ENCODE measurements at places on chromosomes 6 and 20.

- DNase-seq = no peak
Measured at GRCh38 chr6:54609981-54610380, 236.6 kb upstream of the FAM83B start.

GRCh38 chr20:35849706-35850105 is 77.9 kb downstream of the PHF20 start:
- no peak for DNase-seq

- no peak for DNase-seq
Measured at GRCh38 chr20:21767739-21768223, 62.3 kb downstream of the PAX1 start.

- no peak for DNase-seq
Measured at GRCh38 chr6:126337323-126337722, 2.6 kb upstream of the CENPW start.

GRCh38 chr6:21731411-21732031 is 138.0 kb downstream of the SOX4 start:
- DNase-seq = no peak

DNA sequence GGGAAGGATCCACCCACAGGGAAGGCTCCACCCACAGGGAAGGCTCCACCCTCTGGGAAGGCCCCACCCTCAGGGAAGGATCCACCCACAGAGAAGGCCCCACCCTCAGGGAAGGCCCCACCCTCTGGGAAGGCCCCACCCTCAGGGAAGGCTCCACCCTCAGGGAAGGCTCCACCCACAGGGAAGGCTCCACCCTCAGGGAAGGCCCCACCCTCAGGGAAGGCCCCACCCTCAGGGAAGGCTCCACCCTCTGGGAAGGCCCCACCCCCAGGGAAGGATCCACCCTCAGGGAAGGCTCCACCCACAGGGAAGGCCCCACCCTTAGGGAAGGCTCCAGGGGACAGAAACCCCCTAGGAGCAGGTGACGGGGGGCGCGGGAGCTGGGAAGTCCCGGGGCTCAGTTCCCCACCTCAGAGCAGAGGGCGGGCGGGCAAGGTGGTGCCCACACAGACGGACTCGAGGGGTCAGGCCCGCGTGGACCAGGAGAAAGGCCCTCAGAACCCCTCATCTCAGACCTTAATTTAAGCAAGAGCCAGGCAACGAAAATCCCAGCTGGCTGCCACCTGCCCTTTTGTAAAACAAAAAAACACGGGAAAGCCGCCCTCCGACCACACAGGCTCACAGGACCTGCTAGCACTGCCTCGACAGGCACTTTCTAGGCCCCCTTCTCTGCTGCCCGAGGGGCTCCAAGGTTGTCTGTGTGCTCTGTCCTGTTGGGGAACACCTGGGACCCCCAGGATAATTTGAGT is 39.7 kb downstream of the KCNQ2 start:
- no peak for DNase-seq

GRCh38 chr6:167979436-167980139 is 17.9 kb upstream of the KIF25 start:
- no peak for DNase-seq

DNA sequence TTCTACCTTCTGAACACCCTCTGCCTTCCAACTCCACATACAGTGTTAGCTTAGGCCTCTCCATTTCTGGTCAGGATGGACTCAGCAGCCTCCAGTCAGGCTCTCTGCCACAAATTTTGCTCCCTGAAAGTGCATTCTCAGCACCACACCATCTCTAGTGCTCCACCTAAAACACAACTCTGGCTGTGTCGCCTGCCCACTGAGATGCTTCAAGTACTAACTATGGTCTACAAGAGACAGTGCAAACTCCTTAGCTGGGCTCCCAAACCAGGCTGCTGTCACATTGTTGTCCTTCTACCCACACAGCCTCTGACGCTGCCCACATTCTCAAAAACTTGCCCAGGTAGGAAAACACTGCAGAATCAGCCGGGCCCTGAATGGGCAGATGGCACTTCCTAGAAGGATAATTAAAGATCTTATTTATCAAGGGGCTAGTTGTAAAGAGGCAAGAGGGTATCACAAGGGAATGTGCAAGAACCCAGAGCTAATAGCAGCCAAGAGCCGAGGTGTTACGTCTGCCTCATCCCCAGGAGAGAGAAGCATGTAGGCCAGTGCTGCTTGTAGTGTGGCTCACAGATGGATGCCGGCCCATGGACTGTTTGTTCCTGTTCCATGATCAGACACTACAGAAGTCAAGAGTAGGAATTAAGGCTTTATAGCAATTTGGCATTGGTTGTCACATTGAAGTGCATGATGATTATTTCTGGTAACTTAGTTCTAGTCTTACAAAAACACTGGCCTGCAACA is 189.7 kb downstream of the LRFN2 start:
- no peak for DNase-seq

DNA sequence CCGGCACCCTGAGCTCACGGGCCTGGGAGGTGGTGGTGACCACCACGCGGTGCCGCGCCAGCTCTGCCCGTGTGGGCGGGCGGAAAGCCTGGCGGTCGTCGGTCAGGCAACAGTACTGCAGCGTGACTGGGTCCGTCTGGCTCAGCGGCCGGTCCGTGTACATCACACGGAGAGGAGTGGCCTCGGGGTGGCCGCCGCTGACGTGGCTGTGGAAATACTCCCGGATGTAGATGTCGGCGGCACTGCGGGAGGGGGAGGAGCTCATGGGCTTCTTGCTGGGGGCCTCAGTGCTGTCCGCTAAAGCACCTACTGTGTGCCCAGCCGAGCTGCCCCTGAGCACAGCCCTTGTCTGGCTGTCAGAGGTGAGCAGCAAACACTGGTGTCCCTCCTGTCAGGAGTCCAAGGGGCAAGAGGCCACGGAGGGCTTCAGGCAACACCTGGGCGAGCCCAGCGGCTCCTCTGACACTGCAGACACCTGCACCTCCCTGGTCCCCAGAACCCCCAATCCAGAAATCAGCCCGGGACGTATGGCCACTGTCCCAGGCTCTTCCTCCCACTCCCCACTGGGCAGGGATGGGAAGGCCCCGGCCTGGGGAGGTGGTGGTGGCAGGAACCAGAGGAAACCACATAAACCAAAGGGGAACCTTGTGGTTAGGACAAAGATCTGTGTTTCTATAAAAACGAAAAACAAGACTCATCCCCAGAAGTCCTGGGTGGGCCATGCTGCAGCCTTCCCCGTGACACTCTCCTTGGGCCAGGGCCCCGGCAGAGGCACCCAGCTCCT is 6.5 kb downstream of the HELZ2 start:
- DNase-seq = no peak

- DNase-seq = no peak
Measured at GRCh38 chr6:56708810-56709597, 66.3 kb upstream of the DST start.

DNA sequence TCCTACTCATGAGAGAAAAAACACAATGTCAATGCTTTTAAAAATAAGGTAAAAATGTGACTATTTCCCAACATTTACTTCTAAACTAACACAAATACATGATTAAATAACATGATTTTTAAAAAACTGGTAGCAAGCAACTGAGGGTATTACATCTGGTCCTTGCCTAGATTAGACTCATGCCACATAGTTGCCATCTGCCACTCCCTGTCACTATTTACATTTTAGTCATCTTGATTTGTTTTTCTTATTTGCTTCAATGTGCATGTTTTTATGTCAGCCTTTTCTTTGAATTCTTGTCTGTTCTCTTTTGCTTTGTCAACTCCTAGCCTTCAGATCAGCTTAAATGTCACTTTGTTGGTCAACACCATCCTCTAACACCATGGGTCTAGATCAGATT is 207.0 kb upstream of the SIM1 start:
- no peak for DNase-seq

DNA sequence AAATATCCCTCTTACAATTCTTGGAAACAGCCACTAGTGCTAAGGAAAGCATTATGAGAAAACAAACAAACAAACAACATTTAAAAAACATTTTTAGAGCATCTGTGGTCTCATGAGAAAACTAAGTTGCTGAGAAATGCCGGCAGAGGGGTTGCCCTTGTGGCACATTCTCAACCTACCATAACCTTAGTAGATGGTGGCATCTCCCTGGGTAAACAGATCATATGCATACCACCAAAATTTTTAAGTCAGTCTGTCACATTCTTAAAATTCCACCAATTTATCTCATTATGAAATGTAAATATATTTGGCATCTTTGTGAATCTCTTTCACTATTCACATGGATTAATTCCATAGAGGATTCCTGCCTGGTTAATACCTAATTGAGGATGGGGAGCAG is 575.7 kb upstream of the MARCKS start:
- no peak for DNase-seq

DNA sequence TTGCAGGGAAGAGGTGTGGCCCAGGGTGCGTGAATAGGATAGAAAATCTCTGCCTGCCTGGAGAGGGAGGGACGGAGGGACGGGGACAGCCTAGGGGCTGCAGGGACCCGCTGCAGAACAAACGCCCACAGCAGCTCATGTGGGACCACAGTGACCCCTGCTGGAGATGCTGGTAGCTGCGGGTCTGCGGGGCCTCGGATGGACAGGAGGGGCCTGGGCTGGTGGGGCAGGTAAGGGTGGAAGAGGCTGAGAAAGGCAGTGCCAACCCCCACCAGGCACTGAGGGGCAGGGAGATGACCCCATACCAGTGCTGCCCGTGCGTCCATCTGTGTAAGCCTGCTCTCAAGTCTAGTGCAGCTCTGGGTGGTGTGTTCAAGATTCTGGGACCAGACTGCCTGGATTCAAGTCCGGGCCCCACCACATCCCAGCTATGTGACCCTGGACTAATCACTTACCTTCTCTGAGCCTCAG is 39.4 kb downstream of the KIAA1755 start:
- no peak for DNase-seq

GRCh38 chr6:170279977-170280688 is 10.7 kb downstream of the DLL1 start:
- no peak for DNase-seq

DNA sequence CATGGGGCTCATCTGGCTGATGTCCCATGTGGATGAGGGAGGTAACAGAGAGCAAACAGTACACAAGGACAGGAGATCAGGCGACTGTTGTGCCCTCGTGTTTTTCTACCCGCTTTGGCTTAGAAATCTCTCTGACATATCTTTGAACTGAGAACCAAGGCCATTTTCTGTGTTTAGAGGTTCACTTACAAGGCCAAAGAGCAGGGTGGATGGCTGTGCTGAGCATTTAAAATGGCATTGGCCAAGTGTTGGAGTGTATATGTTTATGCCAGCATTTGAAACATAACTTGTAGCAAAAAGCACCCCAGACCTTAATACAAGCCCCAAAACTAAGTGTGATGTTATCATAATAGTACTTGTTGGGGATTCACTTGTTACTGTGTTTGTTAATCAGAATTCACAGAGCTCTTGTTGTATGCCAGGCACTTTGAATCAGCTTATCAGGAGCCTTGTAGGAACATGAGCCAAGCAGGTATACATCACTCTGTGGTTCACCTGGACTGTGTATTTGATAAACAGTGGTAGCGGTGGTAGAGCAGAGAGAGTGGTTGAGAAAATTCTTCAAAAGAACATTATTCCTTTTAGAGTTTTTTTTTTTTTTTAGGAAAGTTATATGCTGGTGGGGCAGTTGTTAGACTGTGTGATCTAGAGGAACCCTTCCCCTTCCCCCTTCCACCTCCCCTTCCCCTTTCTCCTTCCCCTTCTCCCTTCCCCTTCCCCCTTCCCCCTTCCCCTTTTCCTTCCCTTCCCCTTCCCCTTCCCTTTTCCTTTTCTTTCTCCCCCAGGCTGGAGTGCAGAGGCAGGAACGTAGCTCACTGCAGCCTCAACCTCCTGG is 71.3 kb downstream of the ATRN start:
- DNase-seq = no peak

GRCh38 chr6:43915208-43915869 is 145.3 kb downstream of the VEGFA start:
- no peak for DNase-seq

- no peak for DNase-seq
Measured at GRCh38 chr6:15441981-15442380, 196.1 kb downstream of the JARID2 start.

DNA sequence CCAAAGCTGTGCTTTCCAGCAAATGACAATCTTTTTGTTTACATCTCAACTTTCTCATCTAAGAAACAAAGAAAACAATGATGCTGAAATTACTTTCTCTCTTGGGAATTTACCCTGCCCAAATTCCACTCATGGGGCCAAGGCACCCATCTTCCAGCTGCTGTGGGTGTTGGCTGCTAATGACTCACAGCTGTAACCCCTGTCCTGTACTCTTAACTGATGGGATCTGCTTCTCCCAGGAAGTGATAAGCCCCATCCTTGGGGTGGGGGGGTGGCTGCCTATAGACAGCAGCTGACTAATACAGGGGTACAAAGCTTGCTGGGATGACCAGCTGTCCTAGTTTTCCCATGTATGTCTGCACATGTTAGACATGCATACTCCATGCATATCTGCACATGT is 938.6 kb downstream of the C6orf118 start:
- DNase-seq = no peak

- DNase-seq = no peak
Measured at GRCh38 chr6:132643547-132643946, 15.4 kb downstream of the TAAR1 start.

DNA sequence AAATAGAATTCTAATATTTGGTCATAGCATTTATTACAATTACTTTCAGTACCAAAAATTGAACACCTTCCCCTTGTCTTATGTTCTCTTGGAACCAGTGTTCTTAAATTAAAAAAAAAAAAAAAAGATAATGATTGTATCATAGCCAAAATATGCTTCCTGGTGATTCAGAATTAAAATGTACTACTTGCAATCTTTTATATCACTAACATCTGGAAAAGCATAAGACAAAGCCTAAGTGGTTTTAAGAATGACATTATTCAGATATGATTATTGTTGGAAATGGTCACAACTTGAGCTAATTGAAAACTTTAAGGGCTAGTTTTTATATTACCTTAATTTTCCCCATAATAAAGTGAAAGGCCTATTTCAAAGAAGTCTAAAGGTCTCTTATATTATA is 493.3 kb upstream of the MARCKS start:
- no peak for DNase-seq

All from esophagus squamous epithelium (tissue), 5 donors.